ENCODE measurements at places on chromosomes 11 and 22.
A peak's percentile ranks its signal among the peaks of the same experiment; 100 is the strongest.

GRCh38 chr22:37345863-37346504 is 63.7 kb downstream of the CYTH4 start:
- no peak for DNase-seq

DNA sequence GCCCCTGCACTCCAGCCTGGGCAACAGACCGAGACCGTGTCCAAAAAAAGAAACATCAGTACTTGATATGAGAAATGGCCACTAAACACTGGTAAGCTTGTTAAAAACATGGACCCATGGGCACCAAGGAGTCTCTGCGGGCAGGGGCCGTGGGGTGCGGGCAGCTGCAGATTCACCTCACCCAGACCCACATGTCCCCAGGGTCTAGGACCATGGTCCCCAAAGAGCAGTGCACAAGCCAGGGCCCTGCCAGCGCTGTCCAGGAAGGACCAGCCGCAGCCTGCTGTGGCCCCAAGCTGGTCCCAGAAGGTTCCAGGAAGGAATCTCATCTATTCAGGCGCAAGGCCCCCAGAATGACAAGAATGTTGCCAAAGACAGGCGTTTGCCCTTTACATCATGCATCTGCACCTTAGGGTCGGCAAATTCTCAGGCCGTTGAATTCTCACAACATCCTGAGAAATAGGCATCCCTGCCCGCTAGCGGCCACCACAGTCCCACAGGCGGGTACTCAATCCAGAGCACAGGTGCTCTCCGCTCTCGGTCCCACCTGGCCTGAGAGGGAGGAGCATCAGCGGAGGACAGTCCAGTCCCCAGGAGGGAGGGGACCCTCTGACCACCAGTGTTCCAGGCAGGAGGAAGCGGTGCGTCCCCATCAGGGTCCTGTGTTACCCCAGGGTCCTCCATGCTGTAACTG is 9.5 kb downstream of the YPEL1 start:
- DNase-seq, result no peak

GRCh38 chr11:12540913-12541582 is 133.2 kb upstream of the TEAD1 start:
- no peak for DNase-seq

GRCh38 chr11:19576054-19576453 is 136.6 kb upstream of the NAV2 start:
- DNase-seq, result no peak

GRCh38 chr22:49807780-49808708 is 19.6 kb downstream of the BRD1 start:
- DNase-seq, result no peak

GRCh38 chr11:32396991-32397390 is 38.3 kb downstream of the WT1 start:
- DNase-seq, result no peak

DNA sequence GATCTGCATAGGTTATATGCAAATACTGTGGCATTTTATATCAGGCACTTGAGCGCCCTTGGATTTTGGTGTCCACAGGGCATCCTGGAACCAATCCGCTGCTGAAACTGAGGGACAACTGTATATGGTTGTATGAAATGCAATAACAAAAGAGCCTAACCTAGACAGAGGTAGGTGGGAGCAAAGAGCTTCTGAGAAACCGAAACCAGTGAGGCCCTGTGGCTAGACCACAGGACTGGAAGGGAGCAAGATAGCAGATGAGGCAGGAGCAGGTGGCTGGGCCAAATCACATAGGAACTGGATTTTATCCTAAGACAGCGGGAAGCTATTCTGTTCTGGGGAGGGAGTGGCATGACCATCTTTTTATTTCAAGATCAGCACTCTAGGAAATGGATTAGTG is 30.1 kb downstream of the RCN1 start:
- no peak for DNase-seq

GRCh38 chr11:72238040-72238450 is 5.9 kb downstream of the PHOX2A start:
- peak; percentile 71 for DNase-seq

DNA sequence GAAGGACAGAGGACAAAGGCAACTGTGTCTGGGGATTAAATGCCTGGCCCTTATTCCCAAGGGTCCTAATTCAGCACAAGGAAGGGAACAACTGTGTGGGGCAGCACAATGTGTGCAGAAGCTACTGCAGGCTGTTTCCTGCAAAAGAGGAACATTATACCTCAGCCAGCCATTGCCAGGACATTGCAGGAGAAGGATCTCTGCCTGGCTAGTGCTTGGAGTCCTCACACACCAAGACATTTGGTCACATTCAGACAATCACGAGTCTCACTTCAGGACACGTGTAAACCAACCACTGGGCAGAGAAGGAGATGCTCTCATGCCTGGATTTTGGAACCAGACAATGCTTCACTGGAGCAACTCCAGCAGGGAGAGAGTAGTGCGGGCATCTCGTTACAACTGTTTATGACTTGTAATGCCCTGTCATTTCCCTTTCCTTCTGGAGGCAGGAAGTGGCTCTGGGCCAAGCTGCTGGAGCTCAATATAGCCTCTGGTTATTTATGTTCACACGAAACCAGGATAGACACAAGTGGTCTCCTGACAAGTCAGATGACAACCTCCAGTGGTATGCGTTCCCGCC is 23.9 kb upstream of the ZC3H12C start:
- peak; percentile 76 for DNase-seq

GRCh38 chr11:95788921-95789505 is 569 bp downstream of the FAM76B start:
- peak; percentile 15 for DNase-seq

GRCh38 chr11:25317216-25317615 is 820.4 kb downstream of the LUZP2 start:
- no peak for DNase-seq

GRCh38 chr11:705646-706438 is at the start of gene EPS8L2:
Gene EPS8L2, plus strand, starts transcription at chr11:706231. Its CDS starts 3,177 bp downstream, at chr11:709408.
- no peak for DNase-seq

DNA sequence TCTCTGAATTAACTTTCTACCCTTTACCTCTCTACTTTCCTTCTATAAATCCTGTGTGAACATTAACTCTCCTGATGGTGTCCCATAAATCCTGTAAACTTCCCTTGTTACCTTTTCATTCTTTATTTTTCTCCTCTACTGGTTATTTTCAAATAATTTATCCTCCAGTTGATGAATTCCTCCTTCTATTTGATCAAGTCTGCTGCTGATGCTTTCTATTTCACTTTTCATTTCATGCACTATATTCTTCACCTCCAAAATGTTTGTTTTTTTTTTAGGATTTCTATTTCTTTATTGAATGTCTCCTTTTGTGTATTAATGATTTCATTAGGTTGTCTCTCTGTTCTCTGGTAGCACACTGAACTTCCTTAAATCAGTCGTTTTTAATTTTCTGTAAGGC is 68.6 kb downstream of the KCNQ1OT1 start:
- DNase-seq, result no peak

DNA sequence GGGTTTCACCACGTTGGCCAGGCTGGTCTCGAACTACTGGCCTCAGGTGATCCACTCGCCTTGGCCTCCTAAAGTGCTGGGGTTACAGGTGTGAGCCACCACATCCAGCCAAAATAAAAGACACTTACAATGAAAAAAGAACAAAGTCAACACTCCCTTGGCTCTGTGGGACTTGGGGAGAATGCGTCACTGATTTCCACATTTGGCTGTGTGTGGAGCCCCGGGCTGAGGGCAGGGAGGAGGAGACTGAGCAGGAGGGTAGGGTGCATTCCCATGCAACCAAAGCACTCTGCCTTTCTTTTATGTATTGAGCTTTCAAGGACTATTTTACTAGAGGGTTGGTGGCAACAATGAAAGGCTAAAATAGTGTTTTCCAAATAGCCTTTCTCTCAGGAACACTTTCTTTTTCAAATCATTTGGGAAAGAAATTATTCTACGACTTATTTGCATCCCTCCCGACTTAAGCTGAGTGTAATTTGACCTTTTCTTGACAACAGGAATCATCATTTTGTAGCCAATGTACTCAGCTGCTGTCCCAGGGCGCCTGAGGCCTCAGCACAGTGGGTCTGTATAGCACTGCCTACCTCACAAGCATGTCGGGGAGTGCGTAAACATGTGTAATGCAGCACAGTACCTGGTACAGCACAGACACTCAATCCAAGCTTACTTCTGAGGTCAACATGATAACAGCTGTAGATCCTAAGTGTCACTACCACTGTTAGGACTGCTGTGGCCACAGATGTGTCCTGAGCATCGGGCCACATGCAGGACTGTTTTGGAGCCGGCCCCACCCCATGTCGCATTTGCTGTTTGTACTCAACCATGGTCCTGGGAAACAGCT is 10.1 kb upstream of the SERPIND1 start:
- no peak for DNase-seq

DNA sequence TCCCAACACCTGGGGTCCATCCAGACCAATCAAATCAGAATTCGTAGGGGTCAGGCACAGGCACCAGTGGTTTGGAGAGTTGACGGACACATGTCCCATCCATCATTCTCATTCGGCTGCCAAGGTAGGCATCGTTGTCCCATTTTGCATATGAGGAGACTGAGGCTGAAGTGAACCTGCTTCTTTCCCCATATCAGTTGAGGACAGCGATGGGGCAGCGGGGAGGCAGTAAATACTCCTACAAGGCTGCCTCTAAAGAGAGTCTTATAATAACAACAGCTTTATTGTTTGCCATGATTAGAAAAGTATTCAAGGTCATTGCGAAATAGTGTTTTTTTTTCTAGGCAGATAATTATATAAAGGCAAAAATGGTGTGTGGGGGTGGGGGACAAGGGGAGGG is 1.6 kb upstream of the BEST1 start:
- DNase-seq, result no peak

GRCh38 chr11:17703951-17704350 is 15.4 kb upstream of the MYOD1 start:
- DNase-seq, result peak; percentile 69

DNA sequence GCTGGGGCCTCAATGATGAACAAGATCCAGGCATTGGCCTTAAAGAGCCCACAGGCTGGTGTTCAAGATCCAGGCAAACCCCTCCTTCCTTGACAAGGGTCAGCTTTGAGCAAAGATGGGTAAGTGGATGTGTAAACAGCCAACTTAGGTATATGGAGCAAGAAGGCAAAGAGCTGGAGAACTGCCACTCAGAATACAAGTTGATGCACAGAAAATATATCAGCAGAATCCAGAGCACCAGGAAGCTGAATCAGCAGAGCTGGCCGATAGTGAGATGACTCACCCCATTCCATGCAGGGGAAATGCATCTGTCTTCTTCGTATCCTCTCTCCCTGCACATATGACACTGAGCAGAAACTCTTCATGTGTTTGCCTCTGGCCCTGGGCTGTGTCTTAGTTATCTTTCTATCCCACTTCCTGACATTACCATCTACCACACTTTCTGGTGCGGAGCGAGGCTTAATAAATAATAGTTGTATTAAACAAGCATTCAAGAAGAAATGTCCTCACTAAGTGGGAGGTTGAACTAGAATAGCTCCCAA is 57.8 kb downstream of the ENDOD1 start:
- DNase-seq, result peak; percentile 31

DNA sequence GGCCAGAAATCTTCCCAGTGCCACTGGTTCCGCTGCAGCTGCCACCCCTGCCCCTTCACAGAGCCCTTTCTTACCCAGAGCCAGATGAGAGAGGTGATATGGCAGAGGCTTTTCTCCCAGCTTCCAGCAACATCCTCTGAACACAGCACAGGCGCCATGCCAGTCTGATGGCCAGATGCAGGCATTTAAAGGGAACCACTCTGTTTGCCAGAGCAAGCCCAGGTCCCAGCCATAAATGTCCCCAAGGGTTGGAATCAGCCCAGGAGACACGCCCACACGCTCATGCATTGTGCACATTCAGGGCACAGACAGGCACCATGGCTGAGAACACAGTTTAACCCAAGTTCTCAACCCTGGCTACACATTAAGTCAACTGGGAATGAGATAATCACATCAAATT is 114.3 kb upstream of the CSNK2A3 start:
- DNase-seq, result no peak

DNA sequence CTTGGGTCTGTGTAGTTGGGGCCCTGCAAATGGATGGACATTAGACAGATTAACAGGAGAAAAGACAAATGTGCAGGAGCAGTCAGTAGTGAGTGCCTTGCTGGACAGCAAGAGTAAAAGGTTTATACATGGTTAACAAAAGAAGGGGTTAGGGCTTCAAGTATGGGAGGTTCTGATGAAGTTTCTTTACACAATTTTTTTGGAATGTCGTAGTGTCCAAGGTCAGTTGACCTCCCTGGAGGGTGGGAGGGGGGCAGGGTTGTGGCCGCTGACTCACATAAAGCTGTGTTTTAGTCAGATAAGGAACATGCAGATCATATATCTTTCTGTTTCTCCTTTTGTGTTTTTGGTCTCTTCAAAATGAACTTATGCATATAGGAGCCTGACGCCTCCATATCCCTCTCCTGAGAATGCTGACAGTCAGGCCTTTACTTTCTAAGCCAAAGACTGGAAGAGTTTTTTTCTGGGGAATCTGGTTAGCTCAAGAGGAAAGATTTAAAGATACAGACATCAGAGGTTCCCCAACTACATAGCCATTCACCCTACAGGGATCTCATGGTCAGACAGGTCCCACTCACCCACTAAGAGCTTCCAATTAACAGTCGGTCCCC is 134.3 kb downstream of the NECTIN1 start:
- DNase-seq, result peak; percentile 91

DNA sequence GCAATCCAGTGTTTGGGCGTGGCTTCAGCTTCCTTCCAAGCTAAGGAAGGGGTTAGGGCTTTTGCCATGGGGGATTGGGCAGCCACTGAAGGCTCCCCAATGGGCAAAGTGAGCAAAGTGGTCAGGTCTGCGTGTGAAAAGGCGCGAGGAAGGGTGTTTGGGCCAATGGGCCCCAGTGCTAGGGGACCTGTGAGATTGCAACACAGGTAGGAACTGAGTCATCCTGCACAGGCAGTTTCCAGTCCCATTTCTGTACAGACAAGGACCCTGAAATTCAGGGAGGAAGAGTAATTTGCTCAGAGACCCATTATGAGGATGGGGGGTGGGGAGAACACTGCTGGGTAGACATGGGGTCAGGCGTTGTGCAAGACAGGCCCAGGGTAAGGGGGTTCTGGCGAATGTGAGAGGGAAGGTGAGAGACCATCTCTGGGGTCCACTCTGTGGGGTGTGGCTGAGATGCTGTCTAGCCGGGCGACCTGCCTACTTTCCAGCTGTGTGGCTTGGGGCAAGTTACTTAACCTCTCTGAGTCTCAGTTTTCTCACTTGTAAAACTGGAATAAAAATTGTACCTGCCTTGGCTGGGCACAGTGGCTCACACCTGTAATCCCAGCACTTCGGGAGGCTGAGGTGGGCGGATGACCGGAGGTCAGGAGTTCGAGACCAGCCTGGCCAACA is 7.3 kb downstream of the CCDC88B start:
- DNase-seq, result no peak

GRCh38 chr22:47213571-47214230 is 451.3 kb downstream of the TBC1D22A start:
- no peak for DNase-seq

All from inflammatory macrophage (primary cell).